ENCODE measurements at places on chromosomes 3 and 15.
A peak's percentile ranks its signal among the peaks of the same experiment; 100 is the strongest.

GRCh38 chr3:155553780-155554179, 191.1 kb downstream of the PLCH1 start:
- no peak for DNase-seq

GRCh38 chr3:72665701-72666446, 182.4 kb downstream of the SHQ1 start:
- DNase-seq: no peak

DNA sequence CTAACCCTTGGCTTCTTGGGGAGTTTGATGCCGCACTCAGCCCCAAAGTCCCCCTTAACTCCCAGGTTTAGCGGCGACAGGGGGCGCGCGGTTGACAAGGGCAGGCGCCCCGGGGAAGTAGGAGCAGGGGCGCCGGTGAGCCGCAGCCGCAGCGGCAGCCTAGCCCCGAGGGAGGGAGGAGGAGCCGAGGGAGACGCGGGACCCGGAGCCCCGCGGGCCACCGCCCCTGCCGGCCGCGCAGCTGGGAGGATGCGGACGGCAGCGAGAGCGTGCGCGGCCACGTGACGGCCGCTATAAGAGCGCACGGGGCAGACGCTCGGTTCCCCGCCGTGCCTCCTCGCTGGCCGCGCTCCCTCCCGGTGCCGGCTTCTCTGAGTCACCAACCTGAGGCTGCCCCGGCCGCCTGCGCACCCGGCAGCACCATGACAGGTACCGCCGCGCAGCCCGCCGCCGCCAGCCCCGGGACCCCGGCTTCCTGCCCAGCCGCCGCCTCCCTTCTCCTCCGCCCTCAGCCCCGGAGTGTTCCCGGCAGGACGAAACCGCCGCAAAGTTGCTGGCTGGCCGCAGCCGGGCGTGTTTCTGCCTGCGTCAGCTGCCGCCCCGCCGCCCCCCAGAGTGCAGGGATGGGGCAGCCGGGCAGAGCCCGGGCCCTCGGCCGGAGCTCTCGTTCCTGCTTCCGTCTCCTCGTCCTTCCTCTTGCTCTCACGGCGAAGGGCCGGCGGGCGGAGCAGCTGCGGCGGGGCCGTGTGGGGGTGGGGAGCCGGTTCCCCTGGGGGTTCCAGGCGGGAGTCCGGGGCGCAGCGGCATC, at the start of gene GYG1:
TSS of gene GYG1 (plus strand) at position 322 of the 808 bp plus-strand sequence. CDS start at position 423, 101 bp downstream.
- peak; percentile 76 for DNase-seq

DNA sequence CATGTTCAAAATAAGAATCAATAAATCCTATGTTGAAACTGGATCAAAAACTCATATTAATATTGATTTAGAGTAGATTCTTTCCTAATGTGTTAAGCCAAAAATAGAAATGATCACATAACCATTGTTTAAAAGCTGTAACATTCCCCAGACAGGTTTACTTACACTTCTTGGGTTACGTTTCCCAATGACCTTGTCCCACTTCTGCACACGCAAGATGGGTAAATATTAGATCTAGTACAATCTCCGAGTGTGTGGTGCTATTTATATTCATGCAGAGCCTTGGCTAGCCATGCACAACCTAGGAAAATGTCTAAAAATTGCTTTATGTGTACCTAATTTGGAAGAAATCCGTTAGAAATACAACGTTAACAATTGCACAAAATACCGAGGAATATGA, 39.6 kb downstream of the ERC2 start:
- DNase-seq: no peak

- DNase-seq: peak; percentile 48
Measured at GRCh38 chr15:91956026-91956723, 102.7 kb downstream of the SLCO3A1 start.

GRCh38 chr15:42284551-42284950, 11.3 kb upstream of the TMEM87A start:
- no peak for DNase-seq

DNA sequence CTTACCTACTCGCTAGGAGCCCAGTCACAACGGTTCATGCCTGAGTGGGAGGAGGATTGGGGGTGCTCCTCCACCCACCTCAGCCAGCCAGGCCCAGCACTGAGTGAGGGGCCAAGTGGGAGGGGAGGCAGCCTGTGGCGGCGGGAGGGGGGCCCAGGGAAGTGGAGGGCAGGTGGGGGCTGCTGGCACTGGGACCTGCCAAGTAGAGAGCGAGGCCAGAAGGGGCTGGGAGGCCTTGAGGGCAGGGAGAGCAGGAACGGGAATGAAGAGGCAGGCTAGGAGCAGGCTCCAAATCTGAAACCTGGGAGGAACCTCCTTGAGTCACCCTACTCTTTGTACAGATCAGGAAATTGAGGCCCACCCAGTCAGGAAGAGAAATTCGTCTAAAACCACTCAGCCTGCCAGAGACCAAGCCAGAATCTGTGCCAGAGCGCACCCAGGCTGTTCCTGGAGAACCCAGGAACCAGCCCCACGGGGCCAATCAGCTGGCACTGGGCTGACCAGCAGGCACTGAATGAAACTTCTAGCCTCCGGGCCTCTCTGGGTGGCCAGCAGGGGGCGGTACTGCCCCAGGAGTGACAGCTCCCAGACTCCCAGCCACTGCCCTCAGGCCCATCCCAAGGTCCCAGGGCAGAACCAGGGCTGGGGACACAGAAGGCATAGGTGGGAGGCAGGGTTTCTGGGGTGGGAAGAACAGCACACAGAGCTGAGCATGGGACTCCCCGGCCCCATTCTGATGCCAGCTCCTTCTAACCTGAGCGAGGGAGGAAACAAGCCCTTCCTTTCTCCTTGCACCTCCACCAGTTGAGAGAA, 14.8 kb upstream of the CYP11A1 start:
- DNase-seq: peak; percentile 67

DNA sequence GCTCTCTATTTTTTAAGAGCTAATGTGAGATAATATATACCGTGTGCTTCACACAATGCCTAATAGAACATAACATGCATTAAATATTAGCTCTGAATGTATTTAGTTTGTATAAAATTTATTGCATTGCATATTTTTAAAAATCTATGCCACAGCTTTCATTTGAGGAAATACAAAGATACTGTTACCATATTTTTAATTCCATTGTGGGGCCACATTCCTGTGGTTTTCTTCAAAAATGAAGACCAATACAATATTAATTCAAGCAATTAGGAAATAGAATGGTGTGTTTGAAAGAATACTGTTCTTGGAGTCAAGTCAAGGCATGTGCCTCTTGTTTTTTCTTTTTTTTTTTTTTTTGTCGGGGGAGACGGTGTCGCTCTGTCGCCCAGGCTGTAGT, 95.4 kb upstream of the CADPS start:
- no peak for DNase-seq

DNA sequence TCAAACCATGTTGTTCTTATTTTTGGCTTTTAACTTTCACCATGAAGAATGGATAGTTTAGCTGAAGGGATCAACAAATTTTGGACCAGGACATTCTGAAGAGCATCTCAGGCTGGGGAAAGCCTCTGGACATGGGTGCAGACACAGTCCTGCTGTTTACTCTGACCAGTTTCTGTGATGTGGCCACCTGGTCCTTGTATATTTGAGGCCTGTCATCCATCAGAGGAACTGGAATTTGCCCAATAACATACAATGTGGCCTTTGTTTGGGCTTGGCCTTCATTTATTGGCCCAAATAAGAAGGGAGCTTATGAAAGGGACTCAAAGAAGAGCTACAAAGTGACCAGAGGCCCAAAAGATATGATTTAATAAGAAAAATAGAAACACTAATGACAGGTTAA, 127.9 kb downstream of the MYRIP start:
- no peak for DNase-seq

- DNase-seq: no peak
Measured at GRCh38 chr3:16090024-16090423, 84.5 kb upstream of the GALNT15 start.

- DNase-seq: no peak
Measured at GRCh38 chr3:76307556-76307955, 522.2 kb upstream of the ZNF717 start.

- no peak for DNase-seq
Measured at GRCh38 chr15:95681836-95682544, 648.5 kb upstream of the NR2F2 start.

DNA sequence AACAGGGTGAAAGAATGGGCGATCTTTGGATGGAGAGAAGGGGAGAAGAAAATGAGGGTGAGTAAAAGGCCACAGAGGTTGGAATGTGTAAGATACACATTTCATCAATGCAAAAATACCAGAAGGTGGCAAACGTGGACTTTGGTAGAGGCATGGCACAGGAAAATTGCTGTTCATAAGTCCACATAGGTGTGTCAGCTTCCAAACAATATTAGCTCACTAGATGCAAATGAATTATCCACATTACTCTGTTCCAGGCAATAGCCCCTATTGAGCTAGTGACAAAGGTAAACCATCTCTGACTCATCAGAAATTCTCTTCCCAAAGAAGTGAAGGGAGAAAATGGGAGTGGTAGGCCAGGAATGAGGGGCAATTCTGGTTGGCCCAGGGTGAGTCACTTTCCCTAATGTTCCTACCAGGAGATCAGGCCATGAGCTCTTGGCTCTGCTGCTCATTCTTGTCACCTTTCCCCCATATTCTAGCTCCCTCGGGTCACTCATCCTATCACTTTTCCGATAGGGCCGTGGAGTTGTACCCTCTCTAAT, 19.9 kb downstream of the ACKR2 start:
- DNase-seq: no peak

DNA sequence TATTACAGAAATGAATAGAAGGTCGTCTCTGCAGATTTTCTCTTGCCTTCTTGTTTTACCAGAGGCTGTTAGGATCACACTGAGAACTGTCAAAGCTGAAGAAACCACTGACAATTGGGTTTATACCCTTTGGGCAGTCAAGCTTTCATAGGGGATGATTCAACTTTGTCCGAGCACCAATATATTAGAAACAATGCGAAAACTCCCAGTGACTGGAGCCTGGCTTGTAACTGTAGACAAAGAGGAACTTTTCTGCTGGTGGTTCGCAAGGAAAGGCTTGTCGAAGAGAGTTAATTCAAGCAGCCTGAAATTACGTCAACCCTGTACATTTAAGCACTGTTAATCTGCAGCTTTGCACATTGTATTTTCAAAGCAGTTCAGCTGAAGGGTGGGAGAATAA, 193.2 kb upstream of the ZNF385D start:
- no peak for DNase-seq

GRCh38 chr3:123657568-123657967, 72.7 kb upstream of the HACD2 start:
- no peak for DNase-seq

DNA sequence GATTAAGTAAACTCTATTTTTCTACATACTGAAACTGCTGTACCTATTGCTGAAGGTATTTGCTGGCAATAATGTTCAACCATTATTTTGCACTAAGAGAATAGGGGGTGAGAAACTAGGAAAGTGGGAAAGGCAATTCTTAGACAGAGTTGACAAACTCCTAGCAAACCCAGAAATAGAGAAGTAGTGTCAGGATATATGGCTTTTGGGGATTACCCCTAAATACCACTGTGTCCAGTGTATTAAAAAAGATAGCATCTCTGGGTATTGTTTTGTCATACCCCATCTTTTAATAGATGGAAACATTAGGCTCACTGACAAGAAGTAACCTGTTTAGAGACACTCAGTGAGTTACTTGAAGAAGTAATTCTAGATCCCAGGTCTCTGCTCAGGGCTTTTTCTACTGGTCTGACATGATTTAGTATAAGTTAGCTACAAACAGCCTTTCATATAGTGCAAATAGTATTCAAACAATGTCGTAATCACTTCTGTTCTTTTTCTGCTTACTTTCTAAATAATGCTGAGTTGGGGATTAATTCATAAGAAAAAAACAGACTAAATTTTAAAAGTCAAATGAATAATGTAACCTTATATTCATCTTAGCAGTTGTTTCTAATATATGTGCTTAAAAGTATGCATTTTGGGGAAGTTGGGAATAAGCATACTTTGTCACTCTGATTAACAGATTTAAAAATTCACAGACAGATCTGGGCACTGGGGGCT, 107.2 kb downstream of the IL1RAP start:
- no peak for DNase-seq

DNA sequence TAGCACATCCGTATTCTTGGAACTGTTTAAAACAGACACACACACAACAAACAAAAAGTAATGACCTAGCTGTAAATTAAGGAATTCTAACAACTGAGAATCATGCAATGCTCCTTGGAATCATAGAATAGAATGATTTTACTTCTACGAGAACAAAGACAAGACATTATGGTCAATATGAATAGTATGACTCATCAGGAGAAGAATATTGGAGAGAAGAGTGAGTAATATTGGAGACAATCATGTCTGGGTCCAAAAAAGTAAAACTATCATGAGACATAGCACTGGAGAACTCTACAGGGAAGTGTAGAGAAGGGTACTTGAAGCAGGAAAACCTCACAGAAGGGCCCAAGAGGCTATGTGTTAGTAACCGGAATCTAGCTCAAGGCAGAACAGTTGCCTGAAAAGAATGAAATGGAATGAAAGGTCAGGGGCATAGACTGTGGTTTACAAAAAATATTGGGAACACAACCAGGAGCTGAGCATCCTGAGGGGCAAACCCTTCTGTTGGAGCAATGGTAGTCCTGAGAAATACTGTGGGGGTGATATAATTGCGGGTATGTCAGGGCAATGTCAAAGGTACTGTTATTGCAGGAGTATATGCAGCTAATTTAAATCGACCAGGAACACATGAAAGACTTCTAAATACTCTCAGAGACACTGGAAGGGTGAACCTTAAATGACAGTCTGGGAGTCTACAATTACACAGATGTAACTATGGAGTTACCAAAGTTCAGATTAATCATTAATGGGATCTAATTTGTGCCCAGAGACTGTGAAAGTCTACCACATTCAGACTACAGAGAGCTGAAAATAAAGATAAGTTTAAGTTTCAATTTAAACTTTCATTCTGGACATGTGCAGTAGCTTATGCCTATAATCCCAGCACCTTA, 201.2 kb downstream of the BCHE start:
- no peak for DNase-seq

DNA sequence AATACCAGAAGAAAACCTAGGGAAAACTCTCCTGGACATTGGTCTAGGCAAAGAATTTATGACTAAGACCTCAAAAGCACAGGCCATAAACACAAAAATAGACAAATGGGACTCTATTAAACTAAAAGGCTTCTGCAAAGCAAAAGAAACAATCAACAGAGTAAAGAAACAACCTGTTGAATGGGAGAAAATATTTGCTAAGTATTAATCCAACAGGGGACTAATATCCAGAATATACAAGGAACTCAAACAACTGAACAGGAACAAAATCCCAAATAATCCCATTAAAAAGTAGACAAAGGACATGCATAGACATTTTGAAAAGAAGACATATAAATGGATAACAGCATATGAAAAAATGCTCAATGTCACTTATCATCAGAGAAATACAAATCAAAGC, 6.9 kb upstream of the ACVR2B start:
- DNase-seq: no peak

DNA sequence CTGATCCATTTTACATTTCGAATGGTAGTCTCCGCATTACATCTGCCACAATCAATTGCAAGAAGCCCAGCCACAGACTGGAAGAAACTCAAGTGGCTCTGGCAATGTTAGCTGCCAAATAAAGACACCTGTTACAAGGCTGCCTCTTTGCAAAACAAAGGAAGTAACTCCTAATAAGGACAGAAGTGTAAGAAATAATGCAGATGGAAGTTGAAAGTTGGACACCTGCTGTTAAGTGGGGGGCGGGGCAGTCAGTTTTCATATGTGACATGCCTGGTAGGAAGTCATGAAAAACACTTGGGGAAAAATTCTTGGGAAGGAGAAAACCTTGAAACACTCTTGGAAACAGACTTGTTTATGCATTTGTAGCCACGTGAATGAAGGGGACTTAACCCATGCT, 54.1 kb upstream of the ATP2C1 start:
- no peak for DNase-seq

GRCh38 chr3:171835116-171835515, 8.0 kb upstream of the TMEM212 start:
- DNase-seq: no peak

- no peak for DNase-seq
Measured at GRCh38 chr3:149325581-149325980, 7.9 kb downstream of the TM4SF18 start.

GRCh38 chr3:186985661-186986364, 55.5 kb downstream of the ST6GAL1 start:
- no peak for DNase-seq
